ENCODE measurements at places on chromosomes 2 and 18.

- DNase-seq, result no peak
Observed at GRCh38 chr2:43609290-43609918, 13.6 kb upstream of the THADA start.

- DNase-seq, result no peak
Observed at GRCh38 chr2:168180483-168180882, 66.9 kb downstream of the STK39 start.

DNA sequence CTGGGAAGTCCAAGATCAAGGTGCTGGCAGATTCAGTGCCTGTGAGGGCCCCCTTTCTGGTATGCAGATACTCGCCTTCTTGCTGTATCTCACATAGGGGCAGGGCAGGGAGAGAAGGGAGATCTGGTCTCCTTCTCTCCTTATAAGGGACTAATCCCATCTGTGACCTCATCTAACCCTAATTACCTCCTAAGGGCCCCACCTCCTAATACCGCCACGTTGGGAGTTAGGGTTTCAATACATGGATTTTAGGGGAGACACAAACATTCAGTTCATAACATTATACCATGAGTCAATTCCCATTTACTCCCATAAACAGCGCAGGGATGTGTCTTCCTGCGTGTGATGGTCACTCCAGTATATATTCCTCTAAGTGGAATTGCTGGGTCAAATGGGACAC lies 73.8 kb upstream of the TXNDC2 start:
- DNase-seq, result no peak

- DNase-seq, result no peak
Observed at GRCh38 chr2:171735991-171736710, 48.9 kb downstream of the DYNC1I2 start.

DNA sequence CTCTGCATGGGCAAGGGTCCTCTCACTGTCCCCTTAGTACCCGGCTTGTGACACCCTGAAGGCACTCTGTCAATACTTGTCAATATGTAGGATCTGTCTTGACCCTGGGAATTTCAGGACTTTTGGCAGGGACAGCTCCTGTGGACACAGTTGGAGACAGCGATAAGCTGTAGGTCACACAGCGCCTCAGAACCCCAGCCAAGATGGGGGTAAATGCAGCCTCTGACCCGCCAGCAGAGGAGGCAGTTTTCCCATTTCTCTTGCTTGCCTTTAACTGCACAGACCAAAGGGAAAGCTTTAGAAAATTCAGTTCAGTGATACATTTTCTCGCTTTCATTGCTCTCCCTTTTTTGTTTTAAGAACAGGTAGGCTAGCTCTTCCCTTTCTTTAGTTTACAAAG lies 54.8 kb upstream of the KLHL29 start:
- no peak for DNase-seq

- no peak for DNase-seq
Observed at GRCh38 chr2:126864861-126865260, 33.8 kb upstream of the TEX51 start.

DNA sequence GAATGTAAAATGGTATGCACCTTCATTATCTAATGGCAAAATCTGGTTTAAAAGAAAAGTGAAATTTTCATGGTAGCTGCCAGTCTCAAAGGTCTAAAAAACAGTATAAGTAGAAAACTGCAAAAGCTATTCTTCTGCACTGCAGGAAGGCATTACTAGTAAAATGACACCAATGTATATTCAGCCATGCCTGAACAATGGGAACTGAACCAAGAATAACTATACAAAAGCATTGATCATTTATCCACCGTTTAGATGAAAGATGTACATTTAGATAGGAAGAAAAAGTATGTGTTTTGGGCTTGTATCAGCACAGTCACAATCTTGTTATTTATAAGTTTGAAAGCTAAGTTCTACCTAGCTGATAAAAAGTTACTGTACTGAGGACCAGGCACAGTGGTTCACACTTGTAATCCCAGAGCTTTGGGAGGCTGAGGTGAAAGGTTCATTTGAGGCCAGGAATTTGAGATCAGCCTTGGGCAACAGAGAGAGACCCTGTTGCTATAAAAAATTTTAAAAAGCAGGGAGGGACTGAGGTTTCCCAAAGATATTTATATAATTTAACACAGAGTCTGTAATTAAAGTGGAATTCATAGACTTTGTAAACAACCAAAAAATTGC lies 163.1 kb upstream of the WDSUB1 start:
- no peak for DNase-seq

GRCh38 chr18:7871560-7872456 lies 304.7 kb downstream of the PTPRM start:
- DNase-seq, result no peak

- DNase-seq, result no peak
Observed at GRCh38 chr2:188811522-188811921, 162.7 kb upstream of the COL3A1 start.

DNA sequence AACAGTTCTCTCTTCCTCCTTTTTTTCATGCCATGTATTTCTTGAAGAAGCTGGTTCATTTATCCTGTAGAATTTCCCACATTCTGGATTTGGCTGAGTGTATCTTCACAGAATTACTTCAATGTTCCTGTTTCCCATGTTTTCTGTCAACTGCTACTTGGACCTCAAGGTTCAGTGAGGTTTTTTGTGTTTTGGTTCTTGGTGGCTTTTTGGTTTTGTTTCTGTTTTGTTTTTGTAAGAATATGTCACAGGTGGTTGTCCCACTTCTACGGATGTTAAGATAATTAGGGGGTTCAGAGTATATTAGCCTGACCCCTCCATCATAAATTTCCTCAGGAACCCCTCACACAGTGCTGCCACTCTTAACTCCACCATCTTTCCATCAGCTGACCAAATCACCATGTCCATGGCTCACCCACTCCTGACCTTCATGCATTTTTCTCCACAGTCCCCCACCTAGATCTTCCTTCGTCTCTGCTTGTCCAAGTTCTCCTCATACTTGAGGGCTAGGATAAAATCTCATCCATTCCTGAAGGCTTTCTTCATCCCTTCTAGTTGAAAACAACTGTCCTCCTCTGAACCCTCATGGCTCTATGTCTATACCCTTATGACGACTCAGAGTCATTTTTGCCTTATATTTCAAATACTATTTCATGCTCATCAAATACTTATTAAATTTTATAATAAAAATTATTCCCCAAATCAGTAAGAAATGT lies 40.4 kb downstream of the PLEKHM3 start:
- no peak for DNase-seq

DNA sequence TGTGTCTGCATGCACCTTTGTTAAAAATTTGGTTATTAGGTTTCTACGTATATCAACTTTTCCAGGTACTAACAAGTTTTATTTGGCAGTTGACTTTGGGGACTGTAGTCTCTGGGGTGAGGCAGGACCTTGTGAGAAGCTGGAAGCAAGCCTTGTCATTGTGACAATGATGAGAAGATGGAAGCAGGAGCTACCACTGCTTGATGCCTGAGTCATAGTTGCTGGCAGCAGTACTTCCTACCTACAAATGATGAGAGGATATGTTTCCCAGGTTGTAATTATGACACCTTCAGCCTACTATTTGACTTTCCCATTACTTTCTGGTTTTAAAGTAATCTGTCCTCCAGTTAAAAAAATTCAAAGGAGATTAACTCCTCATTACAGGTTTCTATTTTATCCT lies 516.3 kb downstream of the NRXN1 start:
- DNase-seq, result no peak

- no peak for DNase-seq
Observed at GRCh38 chr2:136057023-136057801, 60.7 kb downstream of the CXCR4 start.

- DNase-seq, result no peak
Observed at GRCh38 chr2:229454934-229455631, 184.0 kb upstream of the PID1 start.

DNA sequence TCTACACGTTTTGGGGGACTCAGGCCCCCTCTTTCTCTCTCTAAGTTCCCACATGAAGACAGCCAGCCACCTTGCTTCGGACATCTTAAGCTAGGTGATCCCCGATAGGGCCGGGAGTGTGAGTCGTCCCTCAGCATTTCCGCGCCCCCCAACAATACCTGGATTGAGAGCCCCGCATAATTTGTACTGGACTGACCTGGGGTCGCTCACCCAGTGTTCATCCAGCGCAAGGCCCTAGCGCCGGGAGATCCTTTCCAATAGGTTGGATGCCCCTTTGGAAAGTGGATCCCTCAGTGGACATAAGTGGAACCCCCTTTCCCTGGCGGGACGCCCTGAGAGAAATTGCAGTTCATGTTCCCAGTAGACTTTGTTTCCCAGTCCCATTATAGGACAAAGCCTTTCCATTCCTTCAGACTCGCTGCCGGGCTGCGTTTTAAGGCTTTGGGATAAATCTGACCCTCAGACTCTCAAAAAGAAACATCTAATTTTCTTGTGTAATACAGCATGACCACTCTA lies 77.8 kb upstream of the KCNH7 start:
- DNase-seq, result no peak

GRCh38 chr2:121075641-121076497 lies 209.1 kb downstream of the TFCP2L1 start:
- no peak for DNase-seq

DNA sequence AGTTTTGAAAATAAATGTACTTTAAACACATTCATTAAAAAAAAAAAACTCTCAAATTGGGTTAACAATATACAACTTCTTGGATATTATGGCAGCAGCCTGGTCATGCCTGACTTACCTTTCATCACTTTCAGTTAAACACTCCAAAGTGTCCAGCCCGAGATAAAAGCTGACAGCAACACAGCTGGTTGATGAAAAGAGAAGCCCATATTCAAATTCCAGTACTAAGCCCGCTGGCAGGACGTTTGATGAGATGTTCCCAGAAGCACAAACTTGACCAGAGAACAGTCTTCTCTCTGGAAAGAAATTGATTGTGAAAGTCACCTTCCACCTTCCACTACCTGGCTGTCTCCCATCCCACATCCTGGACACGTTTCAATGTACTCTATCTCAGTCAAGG lies 586.3 kb downstream of the TDRD15 start:
- DNase-seq, result no peak

GRCh38 chr2:36650031-36650829 lies 46.3 kb upstream of the VIT start:
- no peak for DNase-seq

GRCh38 chr18:7566567-7567473 lies at the start of gene PTPRM:
Gene PTPRM, plus strand, starts transcription at chr18:7567316. Its CDS starts 503 bp downstream, at chr18:7567819.
- DNase-seq, result no peak

Data from stimulated activated CD8-positive, alpha-beta memory T cell treated with anti-CD3 and anti-CD28 coated beads, Interleukin-4, amount 100 ng/mL, for 1 hour (primary cell).